ENCODE measurements at places on chromosomes 1 and 21. TPM values are rescaled to one million over a fixed set of nuclear protein-coding genes. Genes with fewer than 3 reads are reported as not detected.

Gene NBPF15
- total RNA-seq: 11.5 TPM

Gene AGO4
- 4.1 TPM for total RNA-seq

Gene PGLYRP4
- not detected for total RNA-seq

Gene ADAMTS4
- total RNA-seq: 2.2 TPM

Gene CD53
- total RNA-seq: not detected

Gene GBP6
- not detected for total RNA-seq

Gene PERM1
- not detected for total RNA-seq

Gene MROH9
- not detected for total RNA-seq

Gene S100A8
- not detected for total RNA-seq

Gene BMP8B
- not detected for total RNA-seq

Gene ABCG1
- total RNA-seq: 0.29 TPM

Gene GABRD
- 0.37 TPM for total RNA-seq

Gene CFHR3
- 0.31 TPM for total RNA-seq

Gene LMO4
- total RNA-seq: 43.5 TPM

Gene UBASH3A
- total RNA-seq: not detected

Gene NBPF10
- 1.9 TPM for total RNA-seq

Gene FOXO6
- not detected for total RNA-seq

Gene IPO13
- 23.2 TPM for total RNA-seq

Gene S100A6
- 1,170 TPM for total RNA-seq

Gene FCRL3
- total RNA-seq: not detected

Gene NIBAN1
- 11.7 TPM for total RNA-seq

Gene SERPINC1
- not detected for total RNA-seq

Gene NID1
- 721 TPM for total RNA-seq

Gene MNDA
- total RNA-seq: not detected

Gene TESK2
- 2.2 TPM for total RNA-seq

Gene OR14C36
- total RNA-seq: not detected

Gene SYCP1
- not detected for total RNA-seq

Gene FMO5
- total RNA-seq: 0.93 TPM

Gene RASSF5
- 8.2 TPM for total RNA-seq

Gene ZYG11A
- total RNA-seq: 0.78 TPM

Gene LCE1F
- total RNA-seq: not detected

Gene FOXD3
- total RNA-seq: not detected

Data from cardiac ventricle fibroblast (primary cell).